Kidney tubule cell (primary cell): ENCODE measurements at places on chromosomes 6 and 20.
A peak's percentile ranks its signal among the peaks of the same experiment; 100 is the strongest.

- no peak for DNase-seq
Measured at GRCh38 chr6:136763716-136764516, 28.4 kb downstream of the MAP3K5 start.

DNA sequence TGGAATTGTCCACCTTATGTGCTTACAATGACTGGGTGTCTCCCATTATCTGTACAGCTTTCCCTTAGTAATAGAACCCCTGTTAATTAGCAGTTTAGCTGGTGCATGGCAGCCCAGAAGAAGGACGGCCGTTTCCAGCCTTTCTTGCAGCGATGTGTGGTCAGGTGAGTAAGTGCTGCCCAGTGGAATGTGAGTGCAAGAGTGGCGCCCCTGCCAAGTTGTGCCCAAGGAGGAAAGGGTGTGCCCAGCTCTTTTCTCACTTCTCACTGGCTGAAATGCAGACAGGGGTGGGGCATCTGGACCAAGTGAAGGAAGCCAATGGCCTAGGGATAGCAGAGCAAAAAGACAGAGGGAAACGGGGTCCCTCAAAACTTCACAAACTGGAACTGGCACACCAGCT is 296.8 kb downstream of the PREX1 start:
- DNase-seq = peak; percentile 75

DNA sequence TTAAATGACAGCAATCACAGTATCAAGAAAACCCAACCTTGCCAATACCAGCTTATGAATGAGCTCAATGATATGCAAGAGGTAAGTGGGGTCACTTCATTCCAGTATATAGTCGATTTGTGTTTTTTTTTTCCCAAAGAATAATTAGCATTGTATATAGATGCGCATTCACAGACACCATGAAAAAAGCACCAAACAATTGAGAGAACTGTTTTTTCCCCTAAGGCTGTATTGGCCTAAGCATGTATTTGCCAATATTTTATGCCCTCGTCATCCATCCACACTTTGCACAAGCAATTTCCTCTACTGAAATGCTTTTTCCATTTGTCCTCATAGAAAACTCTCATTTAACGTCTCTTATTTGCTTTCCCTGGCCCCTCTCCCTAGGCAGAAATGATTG is 213.7 kb downstream of the SAMD5 start:
- no peak for DNase-seq

GRCh38 chr6:34238585-34239499 is 2.2 kb downstream of the HMGA1 start:
- peak; percentile 39 for DNase-seq

- no peak for DNase-seq
Measured at GRCh38 chr20:2806351-2806701, 5.9 kb upstream of the CPXM1 start.
